Lung microvascular endothelial cell (primary cell): ENCODE measurements at places on chromosomes 5 and 9. TPM values are rescaled to one million over a fixed set of nuclear protein-coding genes. Genes with fewer than 3 reads are reported as not detected.

- no peak for DNase-seq
These were observed 2.2 kb upstream of the MEGF9 start for GRCh38 chr9:120716483-120716882.

GRCh38 chr9:71490810-71491209, 277.5 kb downstream of the CEMIP2 start:
- no peak for DNase-seq

DNA sequence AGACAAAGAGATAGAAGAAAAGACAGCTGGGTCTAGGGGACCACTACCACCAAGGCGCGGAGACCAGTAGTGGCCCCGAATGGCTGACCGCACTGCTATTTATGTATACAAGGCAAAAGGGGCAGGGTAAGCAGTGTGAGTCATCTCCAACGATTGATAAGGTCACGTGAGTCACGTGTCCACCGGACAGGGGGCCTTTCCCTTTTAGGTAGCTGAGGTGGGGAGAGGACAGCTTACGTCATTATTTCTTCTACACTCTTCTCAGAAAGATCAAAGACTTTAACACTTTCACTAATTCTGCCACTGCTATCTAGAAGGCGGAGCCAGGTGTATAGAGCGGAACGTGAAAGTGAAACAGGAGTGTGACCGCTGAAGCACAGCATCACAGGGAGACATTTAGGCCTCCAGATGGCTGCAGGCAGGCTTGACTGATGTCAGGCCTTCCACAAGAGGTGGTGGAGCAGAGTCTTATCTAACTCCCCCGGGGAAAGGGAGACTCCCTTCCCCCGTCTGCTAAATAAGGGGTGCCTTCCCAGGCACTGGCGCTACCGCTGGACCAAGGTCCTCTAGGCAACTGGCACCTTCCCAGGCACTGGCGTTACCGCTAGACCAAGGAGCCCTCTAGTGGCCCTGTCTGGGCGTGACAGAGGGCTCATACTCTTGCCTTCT, 6.1 kb upstream of the PRR16 start:
- DNase-seq = peak; percentile 59

- no peak for DNase-seq
These were observed 133.2 kb downstream of the TRIO start for GRCh38 chr5:14276380-14276779.

GRCh38 chr9:116757030-116757429, 69.9 kb downstream of the TRIM32 start:
- DNase-seq = no peak

DNA sequence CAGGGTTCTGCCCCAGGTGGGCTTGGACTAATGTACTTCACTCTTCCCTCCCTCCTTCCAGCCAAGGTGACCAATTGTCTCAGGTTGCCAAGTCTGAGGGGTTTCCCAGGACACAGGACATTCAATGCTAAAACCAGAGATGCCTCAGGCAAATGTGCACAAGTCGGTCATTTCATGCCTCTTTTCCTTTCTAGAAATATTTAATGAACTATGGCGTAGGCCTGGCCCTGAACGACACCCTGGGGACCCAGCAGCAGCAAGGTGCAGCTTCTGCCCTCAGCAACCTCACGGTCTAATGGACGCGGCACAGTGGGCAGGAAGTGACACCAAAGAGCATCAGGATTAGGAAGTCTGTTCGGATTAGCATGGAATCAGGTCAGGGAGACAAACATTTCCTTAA, 148.1 kb downstream of the MTX3 start:
- no peak for DNase-seq

DNA sequence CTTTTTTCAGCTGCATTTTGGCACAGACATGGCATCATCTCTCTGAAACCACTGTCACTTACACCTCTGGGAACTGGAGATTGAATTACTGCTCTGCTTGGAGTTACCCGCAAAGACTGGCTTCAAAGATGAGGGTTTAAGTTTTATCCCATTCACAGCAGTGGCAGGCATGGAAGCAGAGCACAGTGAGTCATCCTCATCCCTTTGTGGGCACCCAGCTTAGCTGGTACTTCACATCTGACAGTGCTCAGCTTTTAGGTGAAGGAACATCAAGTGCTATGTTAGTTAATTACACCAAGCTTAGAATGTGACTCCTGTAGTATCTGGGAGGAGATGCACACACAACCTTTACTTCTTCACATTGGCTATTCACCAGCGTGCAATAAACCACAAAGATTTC, 24.8 kb upstream of the ALDH1A1 start:
- no peak for DNase-seq

- no peak for DNase-seq
These were observed 142.0 kb downstream of the CMYA5 start for GRCh38 chr5:79831381-79832309.

- no peak for DNase-seq
These were observed 93.0 kb downstream of the WNK2 start for GRCh38 chr9:93276973-93277372.

DNA sequence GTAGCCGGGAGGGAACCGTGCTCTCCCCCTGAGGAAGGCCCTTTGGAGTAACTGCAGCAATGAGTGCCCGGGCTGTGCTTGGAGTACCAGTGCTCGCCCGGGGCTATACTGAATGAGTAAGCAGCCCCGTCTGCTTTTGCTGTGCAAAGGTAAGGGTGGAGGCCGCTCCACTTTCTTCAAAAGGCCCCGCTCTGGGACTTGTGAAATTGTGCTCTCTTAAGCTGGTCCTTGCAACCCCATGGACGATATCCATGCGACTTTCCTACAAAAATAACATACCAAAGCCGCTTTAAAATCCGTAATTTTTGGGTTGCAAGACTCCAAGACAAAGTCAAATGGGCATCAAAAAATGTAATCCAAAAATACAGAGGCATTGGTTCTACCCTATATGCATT, 578 bp upstream of the TNFAIP8 start:
- no peak for DNase-seq

- no peak for DNase-seq
These were observed 27.3 kb upstream of the IL17B start for GRCh38 chr5:149406203-149406978.

DNA sequence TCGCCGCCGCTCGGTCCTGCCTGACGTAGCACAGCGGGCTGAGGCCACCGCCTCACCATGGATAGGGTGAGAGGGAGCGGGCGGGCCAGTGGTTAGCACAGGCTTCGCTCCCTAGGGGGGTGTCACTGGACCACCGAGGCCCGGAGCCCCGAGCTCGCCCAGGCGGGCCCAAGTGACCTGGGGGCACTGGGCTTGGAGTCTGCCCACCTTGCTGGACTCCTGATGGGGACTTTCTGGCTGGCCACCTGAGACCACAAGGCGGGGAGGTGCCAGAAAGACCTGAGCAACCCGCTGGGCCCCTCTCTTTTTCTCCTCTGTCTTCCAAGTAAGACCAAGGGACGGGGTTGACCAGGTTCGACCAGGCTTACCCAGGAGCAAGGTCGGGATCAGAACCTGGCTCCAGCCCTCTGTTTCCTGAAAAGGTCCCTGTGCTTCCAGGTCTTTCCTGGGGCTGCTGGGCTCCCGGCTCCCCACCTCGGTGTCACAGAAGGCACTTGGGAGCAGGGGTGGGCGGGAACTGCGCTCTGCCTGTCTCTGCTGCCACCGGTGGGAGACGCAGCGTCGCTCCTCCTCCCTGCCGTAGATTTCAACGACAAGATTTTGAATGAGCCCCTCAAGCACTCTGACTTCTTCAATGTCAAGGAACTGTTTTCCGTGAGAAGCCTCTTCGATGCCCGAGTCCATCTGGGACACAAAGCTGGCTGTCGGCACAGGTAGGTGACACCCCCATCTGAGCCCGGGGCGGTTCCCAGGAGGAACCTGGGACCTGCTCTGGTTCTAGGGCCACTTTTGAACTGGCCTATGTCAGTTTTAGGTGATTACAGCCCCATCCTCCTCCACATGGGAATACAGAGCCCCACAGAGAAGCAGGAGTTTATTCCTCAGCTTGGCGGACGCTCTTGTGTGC, 1.0 kb downstream of the MRPS2 start:
- peak; percentile 77 for DNase-seq

- DNase-seq = no peak
These were observed 53.9 kb downstream of the AHRR start for GRCh38 chr5:375336-375920.

GRCh38 chr5:138829341-138829740, 45.8 kb downstream of the LRRTM2 start:
- no peak for DNase-seq

DNA sequence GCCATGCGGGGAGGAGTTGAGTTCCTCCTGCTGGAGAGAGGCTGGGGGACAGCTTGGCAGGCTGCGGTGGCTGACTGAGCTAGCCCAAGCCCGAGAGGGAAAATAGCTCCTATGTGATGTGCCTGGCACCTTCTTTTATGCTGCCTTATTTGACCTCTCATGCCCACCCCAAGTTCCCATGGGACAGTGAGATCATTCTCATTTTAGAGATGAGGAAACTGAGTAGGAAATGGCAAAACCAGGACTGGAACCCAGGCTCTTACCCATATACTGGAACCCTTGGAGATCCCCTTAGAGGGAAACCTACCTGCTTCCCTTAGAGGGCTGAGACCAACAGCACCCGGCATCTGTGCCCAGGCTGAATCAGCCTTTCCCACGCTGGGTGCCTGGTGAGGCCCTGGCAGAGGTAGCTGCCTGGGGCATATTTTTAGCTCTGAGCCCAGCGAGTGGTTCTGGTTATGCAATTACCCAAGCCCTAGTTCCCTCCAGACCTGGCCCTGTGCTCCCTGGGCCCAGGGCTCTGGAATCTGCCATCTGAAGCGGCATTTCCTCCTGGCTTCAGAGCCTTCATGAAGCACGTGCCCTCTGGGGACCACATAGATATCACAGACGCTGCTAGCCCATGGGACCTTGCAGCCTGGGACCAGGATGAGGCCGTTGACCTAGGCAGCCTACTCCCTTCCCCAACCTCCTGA, 23.6 kb downstream of the COL27A1 start:
- no peak for DNase-seq

DNA sequence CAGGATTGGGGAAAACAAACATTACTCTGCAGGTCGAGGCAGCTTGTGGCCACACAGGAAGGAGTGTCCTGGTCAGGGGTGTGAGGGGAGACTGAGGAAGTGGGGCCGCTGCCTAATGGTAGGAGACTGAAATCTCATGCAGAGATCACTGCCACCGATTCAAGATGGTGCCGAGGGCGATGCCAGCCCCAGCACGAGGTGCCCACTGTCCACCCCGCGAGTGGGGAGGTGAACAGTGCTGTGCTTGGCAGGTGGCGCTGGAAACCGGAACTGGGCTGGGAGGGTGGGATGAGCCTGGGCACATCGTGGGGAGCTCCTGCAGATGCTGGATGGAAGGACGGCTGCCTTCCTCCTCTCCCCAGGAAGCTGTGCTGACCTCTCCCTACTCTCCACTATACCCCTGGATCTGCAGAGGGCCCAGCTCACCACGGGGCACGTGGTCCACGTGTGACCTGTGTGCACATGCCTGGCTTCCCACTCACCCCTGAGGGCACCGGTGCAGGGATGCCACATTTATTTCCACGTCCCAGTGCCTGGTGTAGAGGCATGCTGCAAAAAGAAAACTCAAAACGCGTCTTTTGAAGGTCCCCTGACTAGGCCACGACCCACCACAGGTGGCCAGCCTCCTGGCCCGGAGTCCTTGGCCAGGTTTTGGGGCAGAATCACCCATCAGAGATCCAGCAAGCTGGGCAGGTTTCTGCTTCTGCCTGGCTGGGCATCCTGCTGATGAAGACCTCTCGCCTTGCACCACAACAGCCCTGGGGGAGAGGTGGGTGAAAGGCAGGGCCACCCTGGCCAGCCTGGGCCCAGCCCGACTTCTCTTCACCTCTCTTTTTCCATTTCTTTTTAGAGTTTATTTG, 71.7 kb upstream of the FCN1 start:
- DNase-seq = no peak

DNA sequence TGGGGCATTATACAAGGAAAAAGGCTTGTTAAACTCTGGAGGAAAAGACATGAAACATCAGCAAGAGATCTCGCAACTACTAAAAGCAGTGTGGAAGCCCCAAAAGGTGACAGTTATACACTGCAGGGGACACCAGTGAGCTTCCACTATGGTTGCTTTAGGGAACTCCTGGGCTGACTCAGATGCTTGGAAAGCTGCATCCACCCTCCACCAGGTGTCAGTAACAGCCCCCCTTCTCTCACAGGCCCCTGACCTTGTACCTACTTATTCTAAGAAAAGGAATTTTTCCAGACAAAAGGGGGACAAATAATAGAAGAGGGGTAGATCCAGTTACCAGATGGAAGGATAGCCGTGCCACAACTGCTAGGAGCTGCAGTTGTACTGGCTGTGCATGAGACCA, 154.4 kb upstream of the COX7C start:
- no peak for DNase-seq

DNA sequence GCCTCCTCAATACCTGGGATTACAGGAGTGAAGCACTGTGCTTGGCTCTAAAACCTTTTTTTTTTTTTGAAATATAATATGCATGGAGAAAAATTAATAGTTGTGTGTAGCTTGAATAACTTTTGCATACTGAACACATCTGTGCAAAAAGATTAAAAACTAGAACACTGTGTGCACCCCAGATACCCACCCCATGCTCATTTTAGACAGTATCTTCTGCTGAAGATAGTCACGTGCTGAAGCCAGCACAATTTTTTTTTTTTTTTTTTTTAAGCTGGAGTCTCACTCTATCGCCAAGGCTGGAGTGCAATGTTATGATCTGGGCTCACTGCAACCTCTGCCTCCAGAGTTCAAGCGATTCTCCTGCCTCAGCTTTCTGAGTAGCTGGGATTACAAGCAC, 39.9 kb downstream of the C9orf153 start:
- DNase-seq = no peak

The IL17B gene
- not detected in 2 replicates for total RNA-seq

The ZNF366 gene
- total RNA-seq = 0.40 and 1.3 TPM in 2 replicates

The TAL2 gene
- not detected in 2 replicates for total RNA-seq

The PKD2L2 gene
- total RNA-seq = not detected in 2 replicates

The RFX3 gene
- total RNA-seq = 3.2 and 4.1 TPM in 2 replicates

The FSD1L gene
- total RNA-seq = 1.2 and 1.3 TPM in 2 replicates

The SV2C gene
- 0.20 TPM in 1 of 2 replicates, not detected in the other for total RNA-seq

The IFNE gene
- total RNA-seq = 0.22 TPM in 1 of 2 replicates, not detected in the other

The PCDHGA4 gene
- 2.0 TPM in 2 replicates for total RNA-seq

The SPATA31C1 gene
- total RNA-seq = not detected in 2 replicates

The OTP gene
- total RNA-seq = not detected in 2 replicates

The RBM18 gene
- 5.2 and 6.5 TPM in 2 replicates for total RNA-seq

The IDNK gene
- 3.0 and 4.8 TPM in 2 replicates for total RNA-seq

The RNF208 gene
- total RNA-seq = 0.22 TPM in 1 of 2 replicates, not detected in the other

The C1QTNF2 gene
- total RNA-seq = under 0.01 and 0.20 TPM in 2 replicates

The SLC34A3 gene
- not detected in 2 replicates for total RNA-seq

The PCDHA12 gene
- total RNA-seq = under 0.01 TPM in 1 of 2 replicates, not detected in the other

The FBN2 gene
- 0.60 and 0.87 TPM in 2 replicates for total RNA-seq

The BTNL3 gene
- not detected in 2 replicates for total RNA-seq

The ORM2 gene
- not detected in 2 replicates for total RNA-seq

The DAB2 gene
- 78.8 and 94.8 TPM in 2 replicates for total RNA-seq

The CNTFR gene
- total RNA-seq = not detected in 2 replicates

The FLT4 gene
- total RNA-seq = 156 and 289 TPM in 2 replicates

The HAVCR2 gene
- total RNA-seq = under 0.01 TPM in 1 of 2 replicates, not detected in the other

The OR1Q1 gene
- total RNA-seq = not detected in 2 replicates

The FSTL4 gene
- 0.20 and 0.22 TPM in 2 replicates for total RNA-seq
